HTR-8/SVneo (cell line): ENCODE measurements at places on chromosomes 11 and 22.

DNA sequence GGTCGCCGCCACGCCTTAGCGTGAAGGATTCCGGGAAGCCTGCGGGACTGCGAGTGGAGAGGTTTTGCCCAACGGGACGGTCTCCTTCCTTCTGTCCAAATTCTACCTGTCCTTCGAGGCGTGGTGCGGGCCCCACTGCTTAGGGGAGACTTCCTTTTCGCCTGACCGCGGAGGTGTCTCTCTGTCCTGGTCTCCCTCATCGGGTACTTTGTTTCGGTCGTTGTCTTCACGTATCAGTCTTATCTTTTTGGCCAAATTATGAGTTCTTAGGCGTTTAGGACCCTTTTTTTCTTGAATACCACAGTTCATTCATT, 388 bp downstream of the HINFP start:
- no peak for DNase-seq

DNA sequence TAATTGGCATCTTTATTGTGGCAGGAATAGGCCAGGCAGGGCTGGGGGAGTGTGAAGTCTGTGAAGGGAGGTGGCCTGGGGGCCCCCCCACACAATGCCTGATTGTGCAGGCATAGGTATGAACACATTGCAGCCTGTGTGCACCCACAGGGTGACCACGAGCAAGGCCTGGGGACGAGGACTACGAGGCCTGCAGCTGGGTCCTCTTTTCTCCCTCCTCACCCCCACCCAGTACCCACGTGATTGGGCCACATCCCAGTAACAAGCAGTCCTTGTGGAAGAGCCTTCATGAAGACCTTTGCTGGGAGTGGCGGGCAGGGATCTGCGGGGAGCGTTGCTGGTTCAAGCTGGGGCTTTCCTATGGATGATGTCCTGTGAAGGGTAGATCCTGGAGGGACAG, 29.3 kb downstream of the ZBTB16 start:
- no peak for DNase-seq

DNA sequence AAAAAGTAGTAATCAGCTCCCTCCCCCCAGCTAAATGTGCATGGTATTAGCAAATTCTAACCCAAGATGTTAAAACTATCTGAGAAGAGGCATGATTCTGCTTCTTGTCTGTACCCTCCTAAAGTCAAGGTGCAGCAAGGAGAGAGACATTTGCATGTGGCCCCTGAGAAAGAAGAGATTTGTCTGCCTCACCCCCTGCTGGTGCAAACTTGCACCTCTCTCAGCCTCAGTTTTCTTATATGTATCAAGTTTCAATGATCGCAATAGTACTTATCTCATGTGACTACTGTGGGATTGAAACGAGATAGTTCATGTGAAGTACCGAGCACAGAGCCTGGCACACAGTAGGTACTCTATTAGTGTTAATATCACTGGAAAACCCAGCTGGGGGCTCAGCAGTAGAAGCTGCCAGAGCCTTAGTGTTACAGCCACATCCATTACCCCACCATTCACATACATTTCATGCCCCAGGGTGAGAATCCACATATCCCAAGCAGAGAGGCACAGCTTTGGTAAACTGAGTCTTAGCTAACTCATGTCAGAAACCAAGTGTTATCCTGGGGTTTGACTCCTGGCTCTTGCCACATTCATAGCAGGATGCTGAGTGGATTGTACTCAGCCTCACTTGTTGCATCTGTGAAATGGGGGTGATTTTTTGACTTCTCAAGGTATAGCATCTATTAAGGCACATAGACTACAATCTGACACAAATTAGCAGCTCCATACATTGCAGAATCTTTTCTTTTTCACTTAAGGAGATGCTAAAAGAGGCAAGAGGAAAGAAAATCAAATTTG, 24.9 kb downstream of the CD44 start:
- no peak for DNase-seq

DNA sequence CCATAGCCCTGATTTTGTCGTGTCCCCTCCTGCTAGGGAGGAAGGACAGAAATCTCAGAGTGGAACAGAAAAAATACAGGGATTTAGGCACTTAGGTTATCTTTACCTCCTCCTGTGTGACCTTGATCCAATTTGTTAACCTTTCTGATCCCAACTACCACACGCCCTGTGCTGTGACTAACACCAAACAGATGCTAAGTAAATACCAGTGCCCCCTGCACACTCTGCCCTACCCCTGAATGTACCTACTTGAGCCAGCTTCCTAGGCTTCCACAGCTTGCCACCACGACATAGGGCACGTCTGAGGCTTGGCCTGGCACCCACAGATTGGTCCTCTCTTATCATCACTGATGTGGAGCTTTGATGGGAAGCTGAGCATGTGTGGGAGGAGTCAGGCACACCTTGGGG, 9.2 kb downstream of the MYO18B start:
- no peak for DNase-seq

DNA sequence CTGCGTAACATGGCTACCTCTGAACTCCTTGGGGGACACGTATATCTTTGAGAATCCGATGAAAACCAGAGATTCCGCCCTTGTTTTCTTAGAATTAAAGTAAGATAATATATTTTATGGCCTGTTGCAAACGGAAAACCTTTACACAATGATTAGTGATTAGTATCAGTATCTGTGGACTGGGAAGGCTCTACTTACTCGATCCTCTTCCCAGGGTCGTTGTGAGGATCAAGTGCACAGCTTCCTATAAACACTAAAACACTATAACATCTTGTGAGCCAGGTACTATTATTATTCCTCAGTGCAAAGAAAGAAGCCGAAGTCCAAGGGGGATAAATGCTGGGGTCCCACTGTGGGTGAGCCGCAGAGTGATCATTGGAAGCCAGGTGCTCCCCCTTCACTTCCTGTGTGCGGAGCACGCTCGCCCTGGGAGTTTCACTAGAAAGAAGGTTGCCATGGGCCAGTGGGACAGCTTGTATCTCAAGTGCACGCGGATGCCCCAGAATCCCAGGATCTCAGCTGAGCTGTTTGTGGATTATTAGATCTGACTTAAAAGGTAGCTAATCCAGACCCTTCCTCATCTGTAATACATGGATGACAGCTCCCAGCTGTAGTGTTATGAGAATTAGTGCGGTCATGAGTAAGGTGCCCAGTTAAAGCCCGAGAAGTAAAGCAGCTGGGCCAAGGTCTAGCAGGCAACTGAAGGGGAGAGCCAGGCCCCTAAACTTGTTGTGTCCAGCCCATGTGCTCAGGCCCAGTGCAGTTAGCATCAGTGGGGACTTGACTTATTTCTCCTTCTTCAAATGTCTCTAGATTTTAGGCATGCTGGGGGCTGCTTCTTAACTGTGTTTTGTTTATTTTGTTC, 839 bp downstream of the CBY1 start:
- DNase-seq, result peak; percentile 27
